Esophagus squamous epithelium (tissue), 5 donors: ENCODE measurements at places on chromosomes 5 and 9. TPM values are rescaled to one million over a fixed set of nuclear protein-coding genes. Genes with fewer than 3 reads are reported as not detected.

The SHC3 gene
- total RNA-seq, result 9.3 TPM

The CDC25C gene
- total RNA-seq, result 3.1 TPM

The DBH gene
- not detected for total RNA-seq

GRCh38 chr9:84212982-84213381 is 127.6 kb downstream of the SLC28A3 start:
- no peaks in the 10 kb centered on the region for H3K36me3 ChIP-seq
- DNase-seq, result no peak
- no peaks in the 10 kb centered on the region for H3K4me1 ChIP-seq
- H3K4me3 ChIP-seq, result no peak overlapping the region
- H3K27ac ChIP-seq, result no peak overlapping the region
- no peaks in the 10 kb centered on the region for H3K27me3 ChIP-seq

The RANBP3L gene
- 0.30 TPM for total RNA-seq

The MEIKIN gene
- not detected for total RNA-seq

The UIMC1 gene
- total RNA-seq, result 38.1 TPM

- peak overlapping the region; percentile 78 for H3K4me3 ChIP-seq
- H3K27ac ChIP-seq, result peak overlapping the region; percentile 88
- DNase-seq, result no peak
- no peaks in the 10 kb centered on the region for H3K36me3 ChIP-seq
- H3K27me3 ChIP-seq, result no peaks in the 10 kb centered on the region
Measured at GRCh38 chr9:112751056-112751795, 666 bp downstream of the SNX30 start.

DNA sequence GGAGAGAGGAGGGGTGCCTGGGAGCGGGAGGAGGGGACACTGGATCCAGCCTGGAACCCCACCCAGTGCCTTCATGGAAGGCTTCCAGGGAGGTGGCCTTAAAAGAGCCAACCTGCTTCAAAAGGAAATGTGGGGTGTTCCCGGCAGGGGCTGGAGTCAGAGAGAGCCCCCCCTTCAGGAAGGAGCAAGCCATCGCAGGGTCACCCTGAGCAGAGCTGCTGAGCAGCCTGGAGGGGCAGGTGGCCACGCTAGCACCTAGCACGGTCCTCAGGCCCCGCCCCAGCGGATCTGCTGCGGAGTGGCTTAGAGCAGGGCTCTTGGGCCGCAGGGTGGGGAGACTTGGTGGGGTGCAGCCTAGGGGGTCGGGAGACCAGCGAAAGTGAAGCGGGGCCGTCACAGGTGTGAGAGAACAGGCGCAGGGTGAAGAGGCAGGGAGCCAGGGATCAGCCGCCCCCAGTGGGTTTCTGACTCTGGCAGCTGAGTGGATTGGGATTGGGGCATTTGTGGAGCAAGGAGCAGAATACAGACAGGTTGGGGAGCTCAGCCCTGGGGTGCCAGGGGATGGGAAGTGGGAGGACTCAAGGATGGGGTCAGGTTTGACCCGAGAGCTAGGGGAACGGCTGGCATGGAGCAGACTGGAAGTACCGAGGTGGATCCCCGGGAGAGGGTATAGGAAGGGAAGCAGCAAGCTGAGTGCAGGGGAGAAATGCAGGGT is 1.5 kb downstream of the LCN2 start:
- peaks cover 34% of the 10 kb centered on the region for H3K4me1 ChIP-seq
- DNase-seq, result no peak
- H3K27me3 ChIP-seq, result no peaks in the 10 kb centered on the region
- no peaks in the 10 kb centered on the region for H3K36me3 ChIP-seq
- peak overlapping the region; percentile 70 for H3K27ac ChIP-seq

The DOLK gene
- total RNA-seq, result 21.2 TPM

DNA sequence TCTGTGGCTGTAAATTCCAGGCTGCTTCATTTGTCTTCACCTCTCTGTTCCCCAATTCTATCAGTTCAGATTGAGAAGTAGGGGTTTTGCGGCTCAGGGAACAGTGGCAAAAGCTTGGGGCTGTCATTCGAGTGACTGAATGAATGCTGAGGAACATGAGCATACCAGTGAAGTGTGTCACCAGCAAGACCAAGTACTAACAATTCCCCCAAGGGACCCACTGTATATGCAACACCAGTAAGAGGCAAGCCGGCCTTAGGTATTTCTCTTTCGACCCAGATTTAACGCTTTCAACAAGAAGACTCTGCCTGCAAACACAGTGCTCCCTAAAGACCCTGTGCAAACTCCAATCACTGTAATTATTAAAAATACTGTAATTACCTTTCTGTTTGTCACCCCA is 25.8 kb downstream of the KLHL3 start:
- no peak overlapping the region for H3K27ac ChIP-seq
- H3K36me3 ChIP-seq, result no peaks in the 10 kb centered on the region
- no peak overlapping the region for H3K4me3 ChIP-seq
- no peaks in the 10 kb centered on the region for H3K4me1 ChIP-seq

DNA sequence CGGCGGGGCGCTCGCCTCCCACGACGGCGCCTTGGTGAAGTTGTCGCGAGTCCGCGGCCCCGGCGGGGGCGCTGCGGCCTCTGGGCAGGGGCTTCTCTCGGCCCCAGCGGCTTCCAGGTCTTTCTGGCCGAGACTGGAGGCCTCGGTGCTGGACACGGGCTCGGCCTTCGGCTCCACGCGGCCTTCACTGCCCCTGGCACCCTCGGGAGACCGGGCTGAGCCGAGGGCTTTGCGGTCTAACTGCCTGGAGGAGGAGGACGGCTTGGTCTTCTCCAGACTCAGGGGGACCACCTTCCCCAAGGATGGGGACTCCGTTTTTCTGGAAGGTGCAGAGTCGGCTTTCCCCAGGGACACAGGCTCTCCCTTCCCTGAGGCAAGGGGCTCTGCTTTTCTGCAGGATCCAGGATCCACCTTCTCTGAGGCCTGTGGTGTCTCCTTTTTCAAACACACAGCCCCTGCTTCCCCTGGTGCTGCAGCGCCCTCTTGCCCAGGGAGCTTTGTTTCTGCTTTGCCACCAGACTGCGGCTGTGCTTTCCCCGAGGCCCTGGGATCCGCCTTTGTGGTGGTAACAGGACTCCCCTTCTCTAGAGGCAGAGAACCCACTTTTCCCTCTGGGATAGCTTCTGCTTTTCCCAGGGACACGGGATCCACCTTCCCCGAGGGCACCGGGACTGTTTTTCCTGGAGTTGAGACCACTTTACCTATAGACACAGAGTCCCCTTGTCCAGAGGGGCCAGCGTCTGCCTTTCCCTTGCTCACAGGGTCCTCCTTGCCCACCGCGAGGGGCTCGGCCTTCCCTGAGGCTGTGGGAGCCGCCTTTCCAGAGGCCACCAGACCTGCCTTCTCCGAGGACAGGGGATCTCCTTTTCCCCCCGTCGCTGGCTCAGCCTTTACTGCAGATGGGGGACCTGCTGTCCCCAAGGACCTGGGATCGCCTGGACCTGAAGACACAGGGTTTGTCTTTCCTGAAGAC is 12.3 kb downstream of the GPRIN1 start:
- no peak for DNase-seq
- no peaks in the 10 kb centered on the region for H3K27me3 ChIP-seq
- H3K4me3 ChIP-seq, result peak overlapping the region; percentile 49
- no peaks in the 10 kb centered on the region for H3K36me3 ChIP-seq

DNA sequence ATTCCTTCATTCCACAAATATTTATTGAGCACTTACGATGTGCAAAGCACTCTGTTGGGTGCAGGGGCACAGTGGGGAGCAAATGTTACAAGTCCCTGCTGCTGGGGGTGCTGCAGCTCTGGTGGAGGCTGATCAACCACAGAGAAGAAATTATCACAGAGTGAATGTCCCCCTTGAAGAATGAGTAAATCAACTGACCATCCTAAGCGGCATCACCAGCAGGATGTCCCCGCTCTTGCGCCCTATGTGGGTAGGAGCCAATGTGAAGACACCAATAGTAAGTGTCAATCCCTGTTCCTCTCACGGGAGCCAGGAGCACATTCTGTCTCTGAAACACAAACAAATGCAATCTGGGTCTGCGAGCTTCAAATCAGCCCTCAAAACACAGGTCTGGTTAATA is 47.4 kb upstream of the TBC1D9B start:
- DNase-seq, result no peak
- no peaks in the 10 kb centered on the region for H3K27me3 ChIP-seq
- H3K36me3 ChIP-seq, result no peaks in the 10 kb centered on the region
- no peaks in the 10 kb centered on the region for H3K4me1 ChIP-seq
- H3K27ac ChIP-seq, result no peak overlapping the region

- no peak overlapping the region for H3K27ac ChIP-seq
- no peak for DNase-seq
- H3K27me3 ChIP-seq, result no peaks in the 10 kb centered on the region
- no peaks in the 10 kb centered on the region for H3K36me3 ChIP-seq
- H3K4me1 ChIP-seq, result no peaks in the 10 kb centered on the region
Measured at GRCh38 chr5:133925269-133925668, 43.2 kb downstream of the C5orf15 start.

GRCh38 chr5:5983261-5983980 is 394.9 kb downstream of the MED10 start:
- H3K36me3 ChIP-seq, result no peaks in the 10 kb centered on the region
- H3K4me1 ChIP-seq, result no peaks in the 10 kb centered on the region
- no peak overlapping the region for H3K27ac ChIP-seq
- no peak overlapping the region for H3K4me3 ChIP-seq
- no peaks in the 10 kb centered on the region for H3K27me3 ChIP-seq

DNA sequence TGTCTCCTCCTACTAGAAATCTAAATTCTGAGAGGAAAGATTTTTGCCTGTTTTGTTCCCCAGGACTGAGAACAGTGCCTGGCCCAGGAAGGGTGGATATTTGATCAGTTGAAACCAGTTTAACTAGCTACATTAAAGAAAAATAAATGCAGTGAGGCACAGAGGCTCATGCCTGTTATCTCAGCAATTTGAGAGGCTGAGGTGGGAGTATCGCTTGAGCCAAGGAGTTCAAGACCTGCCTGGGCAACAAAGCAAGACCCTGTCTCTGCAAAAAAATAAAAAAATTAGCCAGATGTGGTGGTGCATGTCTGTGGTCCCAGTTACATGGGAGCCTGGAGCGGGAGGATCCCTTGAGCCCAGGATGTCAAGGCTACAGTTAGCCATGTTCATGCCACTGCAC is 104.8 kb upstream of the CPEB4 start:
- no peak for DNase-seq
- H3K27ac ChIP-seq, result peak overlapping the region; percentile 91
- H3K27me3 ChIP-seq, result no peaks in the 10 kb centered on the region
- no peak overlapping the region for H3K4me3 ChIP-seq
- H3K36me3 ChIP-seq, result no peaks in the 10 kb centered on the region
- H3K4me1 ChIP-seq, result peaks cover 14% of the 10 kb centered on the region

DNA sequence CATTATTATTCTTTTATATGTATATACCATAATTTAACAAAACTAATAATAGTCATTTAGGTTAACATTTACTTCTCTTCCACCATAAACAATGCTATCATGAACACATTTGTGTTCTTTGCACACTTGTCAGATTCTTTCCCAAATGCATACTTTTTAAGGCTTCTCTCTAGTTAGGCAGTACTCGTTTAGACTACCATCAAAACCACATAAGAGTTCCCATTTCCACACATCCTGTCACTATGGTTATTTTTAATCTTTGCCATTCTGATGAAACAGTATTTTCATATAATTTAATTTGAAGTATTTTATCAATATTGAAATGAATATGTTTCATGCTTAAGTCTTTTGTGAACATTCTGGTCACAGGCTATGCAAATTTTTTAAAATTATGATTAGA is 15.1 kb downstream of the DROSHA start:
- no peak overlapping the region for H3K27ac ChIP-seq
- H3K4me1 ChIP-seq, result no peaks in the 10 kb centered on the region
- peaks cover 31% of the 10 kb centered on the region for H3K36me3 ChIP-seq
- no peaks in the 10 kb centered on the region for H3K27me3 ChIP-seq

The SKP1 gene
- 226 TPM for total RNA-seq

DNA sequence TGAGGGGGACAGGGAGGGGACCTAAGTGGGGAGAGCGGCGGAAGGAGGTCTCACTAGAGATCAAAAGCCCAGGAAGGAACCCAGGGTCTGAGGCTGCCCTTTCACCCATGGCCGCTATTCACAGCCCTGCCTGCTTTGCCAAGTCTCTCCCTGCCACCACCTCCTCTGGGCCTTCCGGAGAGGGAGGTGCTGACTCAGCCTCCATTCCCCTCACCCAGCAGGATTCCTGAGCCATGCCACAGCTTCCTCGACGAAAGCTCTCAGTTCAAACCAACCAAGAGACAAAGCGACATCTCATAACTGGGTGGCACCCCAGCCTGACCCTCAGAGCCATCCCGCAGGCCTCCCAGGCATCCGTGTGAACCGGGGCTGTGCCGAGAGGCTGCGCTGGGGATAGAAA is 36.7 kb downstream of the PAX5 start:
- no peaks in the 10 kb centered on the region for H3K36me3 ChIP-seq
- no peak for DNase-seq
- no peak overlapping the region for H3K4me3 ChIP-seq
- no peaks in the 10 kb centered on the region for H3K27me3 ChIP-seq
- H3K4me1 ChIP-seq, result peaks cover 4% of the 10 kb centered on the region

The DMRT3 gene
- not detected for total RNA-seq

GRCh38 chr9:135296735-135297455 is 182.7 kb upstream of the PPP1R26 start:
- H3K4me1 ChIP-seq, result no peaks in the 10 kb centered on the region
- DNase-seq, result no peak
- H3K27me3 ChIP-seq, result no peaks in the 10 kb centered on the region
- no peak overlapping the region for H3K27ac ChIP-seq

DNA sequence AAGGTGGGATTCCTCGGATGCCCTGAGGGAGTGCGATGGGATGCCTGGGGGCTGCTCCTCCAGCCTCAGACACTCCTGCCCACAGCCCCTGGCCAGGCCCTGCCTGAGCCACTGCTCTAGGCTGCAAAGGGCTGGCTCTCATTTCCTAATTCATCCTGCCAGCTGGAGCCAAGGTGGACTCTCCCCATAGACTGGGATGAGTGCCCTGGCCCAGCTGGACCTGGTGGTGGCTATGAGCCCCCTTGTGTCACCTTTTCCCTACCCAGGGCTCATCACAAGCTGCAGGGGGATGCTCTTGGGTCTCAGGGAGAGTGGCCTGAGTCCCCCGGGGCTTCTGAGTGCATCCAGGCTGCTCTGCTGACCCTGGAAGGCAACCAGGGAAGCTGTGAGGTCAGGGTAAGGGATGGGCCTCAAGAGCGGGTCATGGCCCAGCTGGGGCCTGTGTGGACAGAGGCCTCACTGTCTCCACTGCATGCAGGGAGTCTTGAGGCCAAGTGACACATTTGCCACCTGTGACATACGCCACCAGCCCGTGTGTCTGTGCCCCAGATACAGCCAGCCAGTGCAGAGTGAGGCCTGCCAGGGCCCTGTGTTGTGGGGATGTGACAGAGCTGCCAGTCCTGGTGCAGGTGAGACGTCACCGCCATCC is 102.7 kb upstream of the IER5L start:
- no peaks in the 10 kb centered on the region for H3K27me3 ChIP-seq
- H3K27ac ChIP-seq, result no peak overlapping the region
- H3K4me3 ChIP-seq, result no peak overlapping the region
- peaks cover 6% of the 10 kb centered on the region for H3K4me1 ChIP-seq
